ENCODE measurements at places on chromosomes 5 and 9.

DNA sequence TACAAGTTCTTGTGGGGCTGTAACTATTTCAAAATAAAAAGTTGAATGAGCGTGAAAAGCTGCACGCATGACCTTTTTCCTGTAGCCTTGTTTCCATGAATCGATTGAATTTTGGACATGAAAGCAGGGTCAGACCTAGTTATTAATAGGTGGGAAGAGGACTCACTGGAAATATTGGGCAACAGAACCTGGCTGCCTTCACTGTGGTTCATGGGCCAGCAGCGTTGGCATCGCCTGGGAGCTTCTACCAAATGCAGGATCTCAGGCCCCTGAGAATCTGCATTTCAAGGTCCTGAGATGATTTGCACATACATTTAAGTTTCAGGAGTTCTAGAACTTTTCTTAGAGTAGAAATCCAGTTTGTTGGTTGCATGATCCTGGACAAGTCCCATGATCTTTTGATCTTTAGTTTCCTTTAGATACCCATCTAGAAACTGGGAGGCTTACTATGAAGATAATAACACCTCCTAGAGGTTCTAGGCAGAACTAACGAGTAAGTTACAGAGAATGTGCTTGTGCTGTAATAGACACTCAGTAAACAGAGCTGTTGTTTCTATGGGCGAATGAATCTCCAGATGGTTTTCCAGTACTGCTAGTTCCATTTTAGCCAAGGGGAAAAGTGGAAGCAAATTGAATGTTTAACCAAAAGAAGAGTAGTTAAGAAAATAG lies 12.4 kb downstream of the ANKRD33B start:
- DNase-seq, result no peak

DNA sequence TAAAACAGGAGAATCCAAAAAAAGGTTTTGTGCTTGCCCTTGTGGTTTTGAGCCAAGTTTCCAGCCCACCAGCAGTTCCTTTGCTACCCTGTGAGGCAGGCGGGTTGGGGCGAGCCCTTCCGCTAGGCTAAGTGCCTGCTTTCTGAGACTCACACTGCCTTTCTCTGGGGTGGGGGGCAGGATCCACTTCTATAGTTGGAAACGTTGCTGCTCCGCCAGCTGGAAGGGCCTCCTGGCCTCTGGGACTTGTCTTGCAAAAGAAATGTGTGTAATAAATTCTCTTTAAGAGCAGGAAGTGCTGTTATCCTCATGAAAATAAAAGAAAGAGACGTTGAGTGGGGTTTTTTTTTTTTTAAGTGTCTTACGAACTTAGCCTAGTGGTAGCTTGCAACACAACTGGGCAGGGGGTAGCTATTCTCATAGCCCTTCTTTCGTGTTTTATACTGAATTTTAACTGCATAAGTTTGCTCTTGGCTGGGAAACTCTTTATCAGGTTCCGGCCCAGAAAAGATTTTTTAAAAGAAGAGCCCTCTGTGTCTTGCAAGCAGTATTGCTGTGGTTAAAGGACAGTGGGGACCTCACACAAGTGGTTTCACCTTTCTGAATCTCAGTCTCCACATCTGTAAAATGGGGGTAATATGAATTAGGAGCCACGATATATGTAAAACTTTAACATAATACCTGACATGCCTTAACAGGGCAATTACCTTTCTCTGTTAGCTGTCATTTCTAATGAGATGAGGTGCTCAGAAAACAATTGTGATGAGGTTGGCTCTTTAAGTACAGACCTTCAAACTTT lies 19.8 kb downstream of the JADE2 start:
- no peak for DNase-seq

GRCh38 chr5:148125641-148126040 lies 42.7 kb upstream of the SPINK14 start:
- no peak for DNase-seq

DNA sequence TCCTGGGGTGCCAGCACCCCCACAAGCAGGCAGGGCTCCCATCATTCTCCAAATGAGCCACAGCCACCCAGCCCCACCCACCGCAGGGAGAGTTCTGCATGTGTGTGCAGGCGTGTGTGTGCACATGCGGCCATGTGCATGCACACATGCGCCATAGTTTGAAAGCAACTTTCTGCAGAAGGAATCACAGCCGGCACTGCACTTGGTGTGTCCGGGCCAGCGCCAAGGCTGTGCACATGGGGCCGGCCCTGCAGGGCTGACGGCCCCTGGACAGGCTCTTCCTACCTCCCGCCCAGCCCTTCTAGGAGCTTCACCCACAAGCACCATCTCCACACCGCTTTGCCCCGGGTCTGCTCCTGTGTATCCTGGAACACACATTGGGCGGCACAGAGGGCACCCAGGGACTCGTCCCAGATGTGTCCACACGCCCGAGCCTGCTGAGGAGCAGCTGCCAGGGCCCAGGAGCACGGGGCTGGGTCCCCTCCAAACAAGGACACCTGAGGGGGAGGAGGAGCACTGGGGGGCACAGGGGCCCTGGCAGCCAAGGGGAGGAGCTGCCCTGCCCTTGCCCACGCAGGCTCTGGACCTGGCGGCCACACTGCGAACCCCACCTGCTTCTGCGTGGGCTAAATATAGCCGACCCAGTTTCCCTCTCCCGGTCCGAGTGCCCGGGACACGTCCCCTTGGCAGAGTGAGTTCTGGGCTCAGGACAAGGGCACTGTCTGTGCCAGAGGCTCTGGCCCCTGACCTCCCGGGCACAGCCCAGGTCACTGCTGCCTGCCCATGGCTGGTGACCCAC lies 19.1 kb downstream of the TPPP start:
- DNase-seq, result peak; percentile 76

GRCh38 chr5:4250254-4250653 lies 654.6 kb downstream of the IRX1 start:
- DNase-seq, result no peak

DNA sequence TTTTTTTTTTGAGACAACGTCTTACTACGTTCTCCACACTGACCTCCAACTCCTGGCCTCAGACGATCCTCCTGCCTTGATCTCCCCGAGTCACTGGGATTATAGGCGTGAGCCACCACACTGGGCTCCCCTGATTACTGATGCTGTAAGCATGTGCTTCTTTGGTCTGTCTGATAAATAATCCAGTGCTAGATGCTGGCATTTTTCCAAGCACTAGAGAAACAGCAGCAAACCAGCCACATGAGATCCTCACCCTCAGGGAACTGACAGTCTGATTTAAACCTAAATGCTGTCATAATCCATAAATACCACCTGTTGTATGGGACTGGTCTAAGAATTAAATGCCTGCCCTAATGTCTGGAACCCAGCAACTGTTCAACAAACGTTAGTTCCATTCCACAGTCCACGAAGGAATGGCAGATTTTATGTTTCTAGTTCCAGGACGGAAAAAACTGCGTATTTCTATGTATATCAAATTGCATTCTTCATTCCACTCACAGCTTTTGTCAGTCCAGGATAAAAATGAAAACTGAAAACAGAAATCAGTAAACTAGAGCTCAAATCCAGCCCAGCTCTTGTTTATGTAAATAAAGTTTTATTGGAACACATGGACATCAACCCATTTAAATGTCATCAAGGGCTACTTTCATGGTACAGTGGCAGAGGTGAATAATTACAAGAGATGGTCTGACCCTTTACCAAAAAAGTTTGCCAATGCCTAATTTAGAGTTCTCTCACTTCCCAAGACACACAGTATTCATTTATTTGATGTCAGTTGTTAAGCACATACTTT lies 20.1 kb downstream of the SLC35D2 start:
- DNase-seq, result no peak

- no peak for DNase-seq
Observed at GRCh38 chr5:154090656-154091055, 51.9 kb downstream of the MFAP3 start.

DNA sequence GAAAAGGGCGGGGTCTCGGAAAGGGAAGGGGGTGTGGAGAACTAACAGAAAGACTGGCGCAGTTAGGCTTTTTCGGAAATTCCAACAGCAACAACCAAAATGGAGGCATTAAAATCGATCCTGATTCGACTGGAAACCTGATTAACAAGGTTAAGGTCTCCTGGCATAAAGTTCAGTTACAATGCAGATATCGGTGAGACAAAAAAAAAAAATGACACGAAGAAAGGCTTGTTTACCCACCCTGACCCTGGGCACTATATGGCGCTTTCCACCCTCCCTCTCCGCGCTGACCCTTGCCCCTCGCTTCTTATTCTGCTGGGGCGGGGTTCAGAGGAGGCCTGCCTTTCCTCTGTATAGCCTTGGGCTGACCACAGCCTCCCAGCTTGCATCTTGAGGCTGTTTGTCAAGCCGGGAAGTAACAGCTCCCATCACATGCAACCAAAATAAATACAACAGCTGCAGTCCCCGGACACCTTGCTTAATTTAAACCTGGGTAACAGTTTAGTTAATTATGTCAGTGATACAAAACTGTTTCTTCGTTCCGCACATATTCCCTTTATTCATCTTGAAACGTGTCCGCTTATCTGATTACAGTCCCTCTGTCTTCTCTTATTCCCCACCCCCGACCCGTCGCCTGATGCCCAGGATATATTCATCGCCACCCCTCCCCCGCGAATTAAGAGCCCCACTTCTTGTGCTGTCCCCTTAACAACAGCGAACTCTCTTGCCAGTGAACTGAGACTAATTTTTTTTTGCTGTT lies 795 bp upstream of the PJA2 start:
- DNase-seq, result no peak

- no peak for DNase-seq
Observed at GRCh38 chr5:112694853-112695709, 42.6 kb upstream of the APC start.

- DNase-seq, result no peak
Observed at GRCh38 chr5:168298949-168299348, 7.5 kb downstream of the WWC1 start.

- DNase-seq, result no peak
Observed at GRCh38 chr9:116287721-116288120, 134.1 kb downstream of the PAPPA start.

- DNase-seq, result no peak
Observed at GRCh38 chr5:106292654-106293053, 1378.1 kb downstream of the EFNA5 start.

GRCh38 chr5:151140686-151141459 lies 16.7 kb downstream of the ANXA6 start:
- DNase-seq, result no peak

DNA sequence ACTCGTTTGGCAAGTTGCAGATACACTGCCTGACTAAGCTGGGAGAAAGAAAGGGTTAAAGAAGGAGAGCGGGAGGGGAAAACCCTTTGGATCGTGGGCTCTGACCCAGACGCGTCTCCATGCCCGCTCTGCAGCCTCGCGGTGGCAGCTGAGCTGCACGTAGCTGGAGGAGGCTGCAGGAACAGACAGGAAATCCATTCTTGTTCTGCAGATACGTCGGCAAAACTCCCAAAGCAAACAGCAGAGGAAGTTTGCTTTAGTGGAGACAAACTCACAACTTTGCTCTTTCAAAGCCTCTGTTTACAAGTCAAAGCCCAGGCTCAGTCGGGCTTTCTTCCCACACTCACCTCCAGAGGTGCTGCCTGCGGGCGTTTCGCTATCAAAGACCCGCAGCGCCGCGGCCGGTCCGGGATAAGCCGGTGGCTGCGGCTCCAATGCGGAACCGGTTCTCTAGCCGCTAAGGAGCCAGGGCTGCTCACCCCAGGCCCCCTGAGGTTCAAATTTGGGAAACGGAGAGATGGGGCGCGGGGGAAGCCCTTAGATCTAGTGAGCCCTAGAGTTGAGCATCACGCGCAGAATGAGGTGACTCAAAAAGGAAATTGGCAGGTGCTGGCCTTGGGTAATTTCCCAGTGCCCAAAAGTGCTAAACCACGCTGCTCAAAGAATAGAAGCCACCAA lies 60.7 kb downstream of the MAT2B start:
- peak; percentile 17 for DNase-seq

DNA sequence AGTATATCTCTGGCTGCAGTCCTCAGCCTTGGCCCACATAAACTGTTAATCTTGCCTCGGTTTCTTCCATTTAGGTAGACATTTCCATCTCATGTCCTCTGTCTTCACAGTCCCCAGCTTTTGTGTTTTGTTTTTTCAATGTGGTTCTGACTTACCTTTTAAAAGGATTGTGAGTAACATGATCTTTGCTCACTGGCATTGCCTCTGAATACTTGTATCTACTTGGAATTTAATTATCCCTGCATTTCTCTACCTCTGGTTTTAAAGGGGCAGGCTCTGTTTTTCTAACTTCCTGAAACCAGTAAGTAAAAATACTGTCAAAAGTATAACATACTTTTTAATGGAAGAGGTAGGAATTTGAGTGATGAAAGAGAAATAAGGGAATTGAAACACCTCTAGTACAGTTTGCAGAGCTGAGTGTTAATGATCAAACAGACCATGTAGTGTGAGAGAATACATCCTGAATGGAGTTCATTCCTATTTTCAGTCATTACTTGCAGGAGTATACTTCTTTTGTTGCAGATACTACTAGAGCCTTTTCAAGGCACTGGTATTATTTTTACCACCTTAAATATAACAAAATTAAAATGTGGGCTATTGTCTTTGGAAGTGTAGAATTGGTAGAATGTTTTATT lies 62.6 kb downstream of the MTREX start:
- no peak for DNase-seq

- DNase-seq, result no peak
Observed at GRCh38 chr5:145984072-145984471, 47.7 kb downstream of the SH3RF2 start.

- DNase-seq, result peak; percentile 94
Observed at GRCh38 chr9:136728080-136728547, 14.6 kb downstream of the LCN10 start.

- DNase-seq, result no peak
Observed at GRCh38 chr5:19886123-19886917, 101.7 kb downstream of the CDH18 start.

- DNase-seq, result no peak
Observed at GRCh38 chr5:167488371-167488770, 803.1 kb upstream of the WWC1 start.

- no peak for DNase-seq
Observed at GRCh38 chr9:840343-840742, 1.2 kb upstream of the DMRT1 start.

DNA sequence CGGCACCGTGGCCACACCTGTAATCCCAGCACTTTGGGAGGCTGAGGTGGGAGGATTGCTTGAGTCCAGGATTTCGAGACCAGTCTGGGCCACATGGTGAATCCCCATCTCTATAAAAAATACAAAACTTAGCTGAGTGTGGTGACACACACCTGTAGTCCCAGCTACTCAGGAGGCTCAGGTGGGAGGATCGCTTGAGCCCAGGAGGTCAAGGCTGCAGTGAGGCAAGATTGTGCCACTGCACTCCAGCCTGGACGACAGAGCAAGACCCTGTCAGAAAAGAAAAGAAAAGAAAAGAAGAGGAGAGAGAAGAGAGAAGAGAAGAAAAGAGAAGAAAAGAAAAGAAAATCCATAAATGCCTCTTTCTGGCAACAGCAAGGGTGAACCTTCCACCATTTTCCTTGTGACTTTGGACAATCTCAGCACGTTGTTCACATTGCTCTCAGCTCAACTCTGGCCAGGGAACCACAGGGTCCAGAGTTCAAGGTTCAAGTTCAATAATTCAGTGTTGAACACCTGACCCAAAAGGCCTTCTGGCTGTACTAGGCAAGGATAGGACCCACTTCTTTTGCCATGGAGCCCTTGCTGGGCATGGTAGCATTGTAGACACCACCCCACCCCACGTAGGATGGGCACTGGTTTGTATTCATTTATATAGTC lies 14.6 kb upstream of the DUSP1 start:
- no peak for DNase-seq

GRCh38 chr5:73135021-73135420 lies 14.6 kb downstream of the TMEM171 start:
- no peak for DNase-seq

- no peak for DNase-seq
Observed at GRCh38 chr5:174767670-174768069, 43.3 kb downstream of the MSX2 start.

Measured in 8988T (cell line).